Right ventricle myocardium superior (tissue), 1 donor: ENCODE measurements at places on chromosomes 3 and 15.

- DNase-seq = peak; percentile 91
Measured at GRCh38 chr3:196711838-196712513, at the start of the genes CEP19 and PIGX. Gene CEP19, minus strand, starts transcription at chr3:196712250. Its CDS starts 3,593 bp downstream, at chr3:196708657. Gene PIGX, plus strand, starts transcription at chr3:196712377.

DNA sequence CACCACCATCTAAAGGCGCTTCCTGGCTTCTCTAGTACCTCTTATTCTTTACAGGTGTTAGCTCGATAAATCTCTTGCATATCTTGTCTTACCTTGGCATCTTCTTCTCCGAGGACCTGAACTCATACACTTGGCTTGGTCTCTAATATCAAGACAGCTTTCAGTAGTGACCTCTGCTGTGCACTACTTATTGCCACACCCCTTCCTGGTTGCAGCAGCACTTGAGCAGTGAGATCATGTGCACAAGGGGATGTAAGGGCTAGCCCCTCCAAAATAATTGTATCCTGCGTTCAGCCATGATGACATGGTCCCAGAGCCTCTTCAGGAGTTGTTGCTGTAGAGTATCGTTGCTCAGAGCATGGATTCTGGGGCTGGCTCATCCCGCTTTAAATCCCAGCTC, 1.3 kb upstream of the PLA1A start:
- no peak for DNase-seq

DNA sequence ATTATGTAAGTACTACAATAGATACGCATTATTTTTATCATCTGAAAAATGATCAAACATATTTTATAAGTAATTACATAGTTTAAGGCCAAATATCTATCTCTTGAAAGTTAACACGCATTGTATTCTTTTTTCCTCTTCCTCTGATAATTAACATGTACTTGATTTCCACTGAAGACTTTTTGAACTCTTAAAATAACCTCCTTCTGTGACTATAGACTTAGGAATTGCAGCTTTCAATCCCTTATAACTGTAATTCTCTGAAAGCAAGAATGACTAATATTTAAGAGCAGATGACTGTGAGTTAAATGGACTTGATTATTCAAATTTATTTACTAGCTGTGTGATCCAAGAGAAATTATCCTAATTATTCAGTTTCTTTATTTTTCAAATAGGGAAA, 730.6 kb upstream of the NECTIN3 start:
- no peak for DNase-seq

DNA sequence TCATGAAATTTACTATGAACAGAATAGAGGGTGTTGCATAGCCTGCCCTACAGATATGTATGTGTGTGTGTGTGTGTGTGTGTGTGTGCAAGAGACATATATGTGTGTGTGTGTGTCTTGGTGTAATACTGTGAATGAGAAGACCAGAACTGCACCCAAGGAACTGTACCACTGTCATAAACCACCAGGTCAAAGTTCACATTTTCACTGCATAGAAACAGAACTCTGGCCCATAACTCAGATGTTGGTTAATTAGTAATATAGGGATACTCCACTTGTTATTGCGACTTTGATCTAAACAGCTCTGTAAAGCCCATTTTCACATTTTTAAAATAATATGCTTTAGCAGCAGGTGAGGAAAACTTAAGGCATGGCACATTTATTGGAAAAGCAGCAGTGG, 111.8 kb downstream of the IGF2BP2 start:
- DNase-seq = no peak

DNA sequence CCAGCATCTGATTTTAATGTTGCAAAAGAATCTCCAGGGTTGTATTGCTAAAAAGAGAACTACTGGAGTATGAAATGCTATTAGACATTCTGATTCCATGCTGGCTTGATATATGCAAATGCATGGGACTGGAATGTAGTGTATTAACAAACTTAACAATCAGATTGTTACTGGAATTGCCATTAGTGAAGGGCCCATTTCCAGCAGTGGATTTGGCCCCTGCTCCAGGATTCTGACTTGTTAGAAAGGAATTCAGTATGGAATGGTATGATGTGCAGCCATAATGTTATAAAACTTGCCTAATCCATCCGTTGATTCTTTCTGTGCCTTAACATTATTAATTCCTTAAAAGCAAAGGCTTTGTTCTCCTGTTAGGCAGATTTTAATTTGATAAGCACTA, 7.9 kb downstream of the ARRDC4 start:
- DNase-seq = no peak

DNA sequence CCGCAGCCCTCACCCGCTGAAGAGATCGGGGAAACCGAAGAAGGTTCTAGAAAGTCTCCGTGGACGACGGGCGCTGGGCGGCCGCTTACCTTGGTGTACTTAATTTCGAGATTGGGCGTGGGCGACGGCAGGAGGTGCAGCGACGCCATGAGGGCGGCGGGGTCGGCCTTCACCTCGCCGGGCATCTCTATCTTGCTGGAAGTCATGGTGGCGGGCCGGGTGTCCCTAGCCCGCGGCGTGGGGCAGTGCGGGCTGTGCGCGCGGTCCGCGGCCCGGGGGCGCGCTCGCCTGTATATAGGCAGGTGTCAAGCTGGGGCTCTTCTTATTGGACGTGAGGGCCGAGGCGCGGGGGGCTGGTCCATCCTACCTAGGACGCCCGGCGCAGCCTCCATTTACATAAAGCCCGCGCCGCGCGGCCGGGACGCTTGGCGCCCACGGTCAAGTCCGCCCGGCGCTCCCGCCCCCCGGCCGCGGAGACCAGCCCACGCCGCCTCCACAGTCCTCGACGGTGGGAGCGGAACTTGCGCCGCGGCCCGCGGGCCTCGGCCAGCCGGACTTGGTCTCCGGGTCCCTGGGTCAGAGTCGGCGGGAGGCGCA, at the start of gene ALDH1A2:
Gene ALDH1A2, minus strand, starts transcription at position 267 of the 597 bp plus-strand sequence. Its CDS starts 61 bp downstream, at position 206.
- DNase-seq = peak; percentile 67

DNA sequence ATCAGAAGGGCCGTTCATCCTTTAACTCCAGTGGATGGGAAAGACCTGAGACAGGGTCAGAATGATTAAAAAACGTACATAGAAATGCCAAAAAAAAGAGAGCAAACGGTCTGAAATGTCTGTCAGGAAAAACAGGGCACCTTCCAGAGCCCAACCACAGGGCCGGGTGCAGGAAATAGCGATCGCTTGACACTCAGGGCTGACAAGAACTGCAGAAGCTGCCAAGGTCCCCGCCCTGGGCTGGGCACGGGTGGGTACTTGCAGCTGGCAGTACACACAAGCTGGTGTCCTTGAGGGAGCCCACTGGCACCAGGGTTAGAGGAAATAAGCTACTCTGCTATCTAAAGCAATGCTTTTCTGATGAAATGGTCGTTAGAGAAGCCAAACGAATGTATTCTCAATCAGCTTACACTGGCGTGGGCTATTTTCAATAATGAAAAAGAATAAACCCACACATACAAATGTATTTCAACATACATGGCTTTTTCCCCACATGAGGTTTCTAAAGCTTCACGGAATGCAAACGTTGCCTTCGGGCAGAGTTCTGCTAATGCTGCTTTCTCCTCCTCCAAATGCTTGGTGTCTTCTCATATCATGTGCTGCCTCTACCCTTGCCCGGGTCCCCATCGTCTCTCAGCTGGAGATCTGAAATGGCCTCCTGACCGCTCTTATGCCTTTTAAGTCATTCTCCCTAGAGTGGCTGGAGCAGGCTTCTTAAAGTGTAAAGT, 15.6 kb downstream of the FRMD4B start:
- peak; percentile 92 for DNase-seq

DNA sequence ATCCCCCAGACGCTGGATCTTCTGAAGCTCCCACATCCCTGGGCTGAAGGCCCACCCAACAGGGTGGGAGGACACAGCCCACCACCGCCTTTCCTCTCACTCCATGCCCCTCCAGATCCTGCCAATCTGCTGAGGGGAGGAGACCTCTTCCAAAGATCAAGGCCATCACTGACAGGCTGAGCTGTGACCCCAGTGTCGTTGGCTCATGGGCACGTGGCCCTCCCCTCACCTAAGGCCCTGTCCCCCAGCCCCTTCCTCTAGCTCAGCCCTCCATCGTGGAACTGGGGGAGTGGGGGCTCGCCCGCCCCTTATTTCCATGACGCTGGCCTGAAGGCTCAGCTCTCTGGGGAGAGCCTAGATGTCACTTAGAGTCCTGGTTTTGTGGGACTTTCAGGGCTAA, 10.4 kb downstream of the C3orf18 start:
- DNase-seq = no peak

DNA sequence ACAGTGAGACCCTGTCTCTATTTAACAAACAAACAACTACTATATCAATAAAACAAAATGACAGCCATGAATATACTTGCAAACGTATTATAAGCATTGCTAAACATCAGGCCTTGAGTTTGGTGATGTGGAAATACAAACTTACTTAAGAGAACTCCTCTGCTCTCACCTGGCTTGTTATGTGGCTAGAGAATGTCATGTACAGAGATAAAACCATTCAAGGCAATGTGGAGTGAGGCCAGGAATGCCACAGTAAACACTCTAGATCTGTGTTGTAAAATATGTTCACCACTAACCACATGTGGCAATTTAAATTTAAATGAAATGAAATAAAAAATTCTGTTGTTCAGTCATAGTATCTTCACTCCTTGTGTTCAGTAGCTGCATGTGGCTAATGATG, 22.7 kb upstream of the RARB start:
- DNase-seq = no peak

GRCh38 chr3:149475451-149476060, 1.1 kb downstream of the TM4SF4 start:
- DNase-seq = no peak

DNA sequence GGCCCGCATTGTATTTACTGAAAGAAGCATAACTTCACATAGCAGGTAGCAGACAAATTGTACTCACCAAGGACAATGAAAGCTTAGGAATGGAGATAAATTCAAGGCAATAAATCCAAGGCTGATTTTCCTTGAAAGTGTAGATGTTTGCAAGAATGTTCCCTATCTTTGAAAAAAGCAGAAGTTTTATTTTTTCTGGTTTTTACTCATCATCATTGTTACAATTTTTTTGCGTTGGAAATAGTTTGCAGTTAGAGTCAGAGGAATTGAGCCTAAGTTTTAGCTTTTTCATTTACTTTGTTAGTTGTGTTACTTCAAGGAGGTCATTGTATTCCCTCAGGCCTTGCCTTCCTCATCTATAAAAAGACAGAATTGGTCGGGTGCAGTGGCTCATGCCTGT, 213.9 kb upstream of the TBL1XR1 start:
- no peak for DNase-seq

DNA sequence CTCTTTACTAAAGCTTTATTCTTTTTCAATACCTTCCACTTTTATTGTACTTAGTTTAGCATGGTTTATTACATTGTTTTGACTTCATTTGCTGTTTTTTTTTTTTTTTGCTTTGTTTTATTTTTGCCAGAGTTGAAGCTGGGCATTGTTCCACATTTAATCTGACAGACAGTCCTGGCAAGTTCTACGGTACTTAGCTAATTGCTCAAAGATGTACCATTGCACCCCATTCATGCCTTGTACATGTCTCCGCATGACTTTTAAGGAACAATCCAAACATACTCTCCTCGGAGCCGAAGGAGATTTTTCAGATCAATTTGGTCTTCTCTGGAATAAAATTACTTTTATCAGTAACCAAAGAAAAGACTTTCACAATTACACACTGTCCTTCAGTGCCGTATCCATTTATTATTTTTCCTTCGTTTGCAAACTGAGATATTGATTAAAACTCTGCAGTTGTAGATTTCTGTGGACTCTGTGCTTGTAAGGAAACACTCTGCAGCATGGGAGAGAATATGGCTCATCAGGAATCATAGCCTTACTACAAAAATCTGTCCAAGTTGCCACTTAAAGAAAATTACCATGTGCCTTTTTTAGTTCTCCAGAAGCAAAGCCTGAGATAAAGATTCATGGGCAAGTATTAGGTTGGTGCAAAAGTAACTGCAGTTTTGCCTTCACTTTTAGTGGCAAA, 952.0 kb downstream of the AGBL1 start:
- no peak for DNase-seq

- DNase-seq = no peak
Measured at GRCh38 chr3:134483195-134483900, 2.4 kb downstream of the ANAPC13 start.

DNA sequence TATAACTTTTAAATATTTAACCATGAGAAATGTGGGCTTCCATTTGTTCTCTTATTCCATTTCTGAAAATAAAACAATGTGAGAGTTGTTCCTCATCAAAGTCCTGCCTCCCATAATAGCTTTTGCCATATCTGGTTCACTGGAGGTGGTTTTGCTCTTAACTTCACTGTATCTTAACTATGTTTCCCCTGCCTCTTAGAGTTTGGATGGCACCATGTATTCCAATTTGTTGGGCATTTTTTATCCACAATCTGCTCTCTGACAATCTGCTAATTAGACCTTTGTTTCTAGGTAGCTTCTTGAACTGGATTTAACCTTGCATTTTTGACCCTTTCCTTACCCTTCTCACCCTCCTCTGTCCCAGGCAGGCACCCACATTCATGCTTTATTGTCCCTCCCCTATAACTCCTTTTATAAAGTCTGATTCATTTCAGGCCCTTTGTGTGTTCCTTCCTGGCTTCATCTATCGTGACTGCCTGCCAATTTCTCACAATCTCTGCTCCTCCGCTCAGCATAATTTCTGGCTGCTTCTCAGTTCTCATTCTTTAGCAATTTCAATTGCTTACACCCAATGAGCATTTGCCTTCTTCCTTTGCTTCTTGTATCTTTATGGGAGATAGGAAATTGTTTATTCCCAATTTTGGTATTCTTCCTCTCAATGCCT, 144.2 kb upstream of the ARHGEF26 start:
- DNase-seq = no peak

GRCh38 chr15:33311312-33311971, 675 bp downstream of the RYR3 start:
- DNase-seq = no peak

DNA sequence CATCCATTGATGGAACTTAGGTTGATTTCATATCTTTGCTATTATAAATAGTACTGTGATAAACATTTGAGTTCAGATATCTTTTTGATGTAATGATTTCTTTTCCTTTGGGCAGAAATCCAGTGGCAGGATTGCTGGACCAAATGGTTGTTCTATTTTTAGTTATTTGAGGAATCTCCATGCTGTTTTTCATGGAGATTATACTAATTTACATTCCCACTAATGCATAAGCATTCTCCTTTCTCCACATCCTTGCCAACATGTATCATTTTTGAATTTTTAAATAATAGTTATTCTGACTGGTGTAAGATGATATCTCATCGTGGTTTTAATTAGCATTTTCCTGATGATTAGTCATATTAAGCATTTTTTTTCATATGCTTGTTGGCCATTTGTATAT, 144.0 kb upstream of the SUCLG2 start:
- DNase-seq = no peak

- no peak for DNase-seq
Measured at GRCh38 chr3:57335283-57335938, 42.9 kb upstream of the ASB14 start.
